Heart left ventricle (tissue), 16 donors: ENCODE measurements at places on chromosomes 4 and X. TPM values are rescaled to one million over a fixed set of nuclear protein-coding genes. Genes with fewer than 3 reads are reported as not detected.

DNA sequence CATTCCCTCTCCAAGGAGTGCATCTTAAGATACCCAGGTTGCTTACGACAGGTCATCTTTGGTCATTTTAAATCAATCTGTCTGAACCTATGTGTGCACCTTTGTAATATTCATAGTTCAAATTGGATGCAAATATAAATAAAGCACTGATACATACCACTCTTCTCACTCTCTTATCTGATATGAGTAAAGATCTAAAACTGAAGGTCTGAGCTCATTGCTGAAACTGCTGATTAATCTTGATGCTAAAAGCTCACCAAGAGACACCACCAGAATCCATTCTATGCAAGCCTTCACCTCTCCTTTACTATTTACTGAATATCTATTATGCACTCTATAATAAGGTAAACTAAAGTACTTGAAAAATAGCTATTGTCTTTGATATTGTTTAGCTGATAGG, 16.6 kb downstream of the HSD17B13 start:
- H3K36me3 ChIP-seq, result no peaks in the 10 kb centered on the region
- H3K4me3 ChIP-seq, result no peak overlapping the region
- no peaks in the 10 kb centered on the region for H3K27me3 ChIP-seq
- H3K27ac ChIP-seq, result no peak overlapping the region
- DNase-seq, result no peak
- H3K4me1 ChIP-seq, result no peaks in the 10 kb centered on the region

DNA sequence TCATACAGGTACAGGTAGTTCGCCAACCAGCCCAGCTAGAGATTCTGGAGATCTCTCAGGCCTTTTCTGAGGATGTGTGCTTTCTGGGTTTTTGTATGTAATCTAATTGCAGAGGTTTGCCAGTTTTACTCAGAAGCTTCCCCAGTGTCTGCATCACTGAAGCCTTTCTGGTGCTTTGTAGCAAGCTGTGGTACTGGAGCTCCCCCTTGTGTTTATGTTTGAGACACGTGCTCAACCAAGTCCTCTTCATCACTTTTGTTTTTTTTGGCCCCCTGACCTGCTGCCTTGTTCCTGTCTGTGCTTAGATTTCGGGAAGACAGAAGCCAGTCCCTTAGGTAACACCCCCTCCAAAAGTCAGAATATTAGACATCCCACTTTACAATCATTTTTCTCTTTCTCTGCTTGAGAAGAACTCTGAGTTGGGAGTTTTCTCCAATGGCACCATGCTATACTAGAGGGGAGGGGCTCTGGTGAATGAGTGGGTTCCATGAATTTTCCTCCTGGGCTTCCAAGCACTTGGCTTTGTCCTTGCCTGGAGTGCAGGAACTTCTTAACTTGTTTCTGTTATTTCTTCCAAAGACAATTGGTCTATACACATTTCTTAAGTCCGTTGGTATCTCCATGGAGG, 128.4 kb upstream of the TBC1D9 start:
- no peaks in the 10 kb centered on the region for H3K27me3 ChIP-seq
- H3K36me3 ChIP-seq, result no peaks in the 10 kb centered on the region
- H3K4me1 ChIP-seq, result peaks cover 7% of the 10 kb centered on the region
- peak; percentile 60 for DNase-seq
- H3K27ac ChIP-seq, result no peak overlapping the region

DNA sequence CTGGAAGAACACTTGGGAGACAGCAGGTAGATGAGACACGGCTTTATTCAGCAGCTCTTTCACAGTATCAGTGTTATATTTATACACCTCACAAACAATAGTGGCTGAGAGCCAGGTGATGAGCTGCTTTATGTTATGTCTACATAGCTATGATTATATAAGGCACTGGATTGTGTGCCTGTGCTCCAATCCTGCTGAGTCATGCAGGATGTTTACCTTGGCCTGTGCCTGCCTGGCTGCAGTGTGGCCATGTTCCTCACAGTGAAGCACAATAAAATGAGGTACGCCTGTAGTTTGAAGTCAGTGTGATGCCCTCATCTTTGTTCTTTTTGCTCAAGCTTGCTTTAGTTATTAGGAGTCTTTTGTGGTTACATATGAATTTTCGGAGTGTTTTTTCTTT, 31.3 kb downstream of the CXCL13 start:
- no peak overlapping the region for H3K27ac ChIP-seq
- DNase-seq, result no peak
- H3K27me3 ChIP-seq, result no peaks in the 10 kb centered on the region

The PRDM8 gene
- total RNA-seq, result 1.7 TPM

DNA sequence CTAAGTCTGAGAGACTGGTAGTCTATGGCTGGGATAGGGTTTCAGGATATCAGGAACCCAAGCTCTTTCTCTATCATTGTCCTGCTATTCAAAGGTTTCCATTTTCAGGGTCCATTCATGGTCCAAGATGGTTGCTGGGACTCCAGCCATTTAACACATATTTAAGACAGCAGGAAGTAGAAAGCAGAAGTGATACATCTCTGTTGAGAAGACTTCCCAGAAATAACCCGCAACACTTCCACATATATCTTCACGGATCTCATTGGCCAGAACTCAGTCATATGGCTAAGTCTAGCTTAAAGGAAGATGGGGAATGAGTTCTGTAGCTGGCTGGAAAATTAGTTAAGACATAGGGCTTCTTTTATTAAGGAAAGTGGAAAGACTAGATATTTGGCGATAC, 23.8 kb downstream of the CTSO start:
- H3K4me1 ChIP-seq, result no peaks in the 10 kb centered on the region
- no peak overlapping the region for H3K27ac ChIP-seq
- H3K4me3 ChIP-seq, result no peak overlapping the region
- H3K27me3 ChIP-seq, result no peaks in the 10 kb centered on the region

GRCh38 chrX:132292793-132293192, 73.5 kb upstream of the RAP2C start:
- H3K4me1 ChIP-seq, result no peaks in the 10 kb centered on the region
- H3K27ac ChIP-seq, result no peak overlapping the region
- no peak overlapping the region for H3K4me3 ChIP-seq
- no peaks in the 10 kb centered on the region for H3K27me3 ChIP-seq

The SLC26A1 gene
- 0.19 TPM for total RNA-seq

- no peaks in the 10 kb centered on the region for H3K4me1 ChIP-seq
- H3K27ac ChIP-seq, result no peak overlapping the region
- no peak overlapping the region for H3K4me3 ChIP-seq
- no peaks in the 10 kb centered on the region for H3K36me3 ChIP-seq
- H3K27me3 ChIP-seq, result no peaks in the 10 kb centered on the region
Observed at GRCh38 chrX:108028854-108029253, 16.0 kb upstream of the VSIG1 start.

The MAP3K15 gene
- total RNA-seq, result not detected

The CSAG2 gene
- total RNA-seq, result not detected

GRCh38 chr4:81449015-81449414, 22.7 kb downstream of the RASGEF1B start:
- H3K27ac ChIP-seq, result no peak overlapping the region
- peaks cover 6% of the 10 kb centered on the region for H3K36me3 ChIP-seq
- no peak for DNase-seq
- no peaks in the 10 kb centered on the region for H3K4me1 ChIP-seq
- no peak overlapping the region for H3K4me3 ChIP-seq

DNA sequence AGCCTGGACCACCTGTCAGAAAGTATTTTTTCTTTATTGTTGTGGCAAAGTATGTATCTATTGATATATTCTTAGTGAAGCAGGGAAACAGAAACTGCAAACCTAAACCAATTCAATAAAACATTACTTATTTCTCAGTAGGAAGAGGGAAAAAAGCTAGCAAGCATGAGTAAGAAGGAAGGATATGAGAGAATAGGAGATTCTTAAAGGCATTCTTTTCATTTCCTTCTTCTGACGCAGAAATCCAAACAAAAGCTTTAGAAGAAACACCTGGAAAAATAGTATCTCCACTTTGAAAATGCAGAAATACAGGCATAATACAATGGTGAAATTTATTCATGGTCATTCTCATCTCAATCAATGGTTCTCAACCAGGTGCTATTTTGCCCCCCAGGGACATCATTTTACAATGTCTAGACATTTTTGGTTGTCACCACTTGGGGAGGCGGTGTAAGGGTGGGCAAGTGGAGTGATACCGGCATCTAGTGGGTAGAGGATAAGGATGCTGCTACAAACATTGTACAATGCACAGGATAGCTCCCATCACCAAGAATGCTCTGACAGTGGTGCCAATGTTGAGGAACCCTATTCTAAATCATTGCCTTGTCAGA, 21.7 kb upstream of the ATXN3L start:
- no peaks in the 10 kb centered on the region for H3K36me3 ChIP-seq
- H3K4me3 ChIP-seq, result no peak overlapping the region
- H3K27me3 ChIP-seq, result peaks cover 12% of the 10 kb centered on the region
- no peak overlapping the region for H3K27ac ChIP-seq
- no peak for DNase-seq

The PNCK gene
- 7.3 TPM for total RNA-seq

GRCh38 chrX:40094900-40095582, 2.7 kb downstream of the BCOR start:
- H3K4me1 ChIP-seq, result peaks cover 5% of the 10 kb centered on the region
- H3K27ac ChIP-seq, result no peak overlapping the region
- H3K4me3 ChIP-seq, result peak overlapping the region; percentile 11
- DNase-seq, result no peak

The AMBN gene
- total RNA-seq, result not detected

GRCh38 chrX:85379174-85379907, at the start of gene POF1B:
POF1B (minus strand) TSS chrX:85379665; CDS start chrX:85379454, 211 bp downstream.
- peak within 1 kb of the TSS; percentile 34 for H3K4me3 ChIP-seq
- H3K27ac ChIP-seq, result no peak within 1 kb of the TSS
- no peaks in the 10 kb centered on the region for H3K4me1 ChIP-seq
- no peaks in the 10 kb centered on the region for H3K36me3 ChIP-seq

GRCh38 chrX:50161127-50161526, 39.7 kb downstream of the AKAP4 start:
- no peaks in the 10 kb centered on the region for H3K27me3 ChIP-seq
- H3K27ac ChIP-seq, result no peak overlapping the region
- no peaks in the 10 kb centered on the region for H3K4me1 ChIP-seq
- no peak for DNase-seq
- no peaks in the 10 kb centered on the region for H3K36me3 ChIP-seq
- H3K4me3 ChIP-seq, result no peak overlapping the region

GRCh38 chrX:55640854-55641253, 17.7 kb downstream of the FOXR2 start:
- no peaks in the 10 kb centered on the region for H3K36me3 ChIP-seq
- no peak overlapping the region for H3K27ac ChIP-seq
- H3K27me3 ChIP-seq, result no peaks in the 10 kb centered on the region
- no peak for DNase-seq

DNA sequence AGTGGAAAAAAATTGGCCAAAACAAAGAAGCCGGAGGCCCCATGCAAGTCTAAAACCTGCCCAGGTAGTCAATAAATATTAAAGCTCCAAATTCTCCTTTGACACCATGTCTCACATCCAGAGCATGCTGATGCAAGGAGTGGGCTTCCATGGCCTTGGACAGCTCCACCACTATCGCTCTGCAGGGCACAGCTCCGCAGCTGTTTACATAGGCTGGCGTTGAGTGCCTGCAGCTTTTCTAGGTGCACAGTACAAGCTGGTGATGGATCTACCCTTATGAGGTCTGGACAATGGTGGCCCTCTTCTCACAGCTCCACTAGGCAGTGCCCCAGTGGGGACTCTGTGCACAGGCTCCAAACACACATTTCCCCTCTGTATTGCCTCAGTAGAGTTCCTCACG, 84.2 kb upstream of the LANCL3 start:
- no peak overlapping the region for H3K4me3 ChIP-seq
- no peaks in the 10 kb centered on the region for H3K27me3 ChIP-seq
- H3K36me3 ChIP-seq, result no peaks in the 10 kb centered on the region
- H3K4me1 ChIP-seq, result no peaks in the 10 kb centered on the region
- H3K27ac ChIP-seq, result no peak overlapping the region
- no peak for DNase-seq

The SHROOM2 gene
- total RNA-seq, result 0.85 TPM

DNA sequence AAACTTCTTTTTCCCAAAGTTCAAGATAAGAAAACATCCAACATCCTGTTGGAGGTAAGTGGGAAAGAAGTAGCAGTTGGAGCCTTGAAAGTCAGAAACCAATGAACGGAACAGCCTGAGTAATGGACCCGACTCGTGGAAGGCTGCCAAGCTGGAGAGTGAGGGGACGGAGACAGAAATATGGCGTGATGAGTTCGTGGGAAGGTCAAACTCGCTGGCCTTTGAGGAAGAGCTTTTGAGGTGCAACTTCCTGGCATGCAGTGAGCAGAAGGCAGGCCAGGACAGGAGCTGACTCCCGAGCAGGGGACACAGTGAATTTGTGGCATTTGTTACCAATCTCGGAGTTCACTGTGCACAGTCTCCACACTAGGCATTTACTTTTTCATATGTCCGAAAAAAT, 1.0 kb upstream of the TRIML1 start:
- H3K27me3 ChIP-seq, result no peaks in the 10 kb centered on the region
- no peak overlapping the region for H3K4me3 ChIP-seq
- DNase-seq, result no peak
- H3K27ac ChIP-seq, result no peak overlapping the region

GRCh38 chrX:72120837-72121236, 10.9 kb downstream of the RTL5 start:
- H3K4me1 ChIP-seq, result peaks cover 42% of the 10 kb centered on the region
- peak overlapping the region; percentile 25 for H3K27ac ChIP-seq
- H3K36me3 ChIP-seq, result no peaks in the 10 kb centered on the region
- no peak for DNase-seq
- H3K4me3 ChIP-seq, result no peak overlapping the region
- H3K27me3 ChIP-seq, result peaks cover 25% of the 10 kb centered on the region

The SHROOM3 gene
- 38.5 TPM for total RNA-seq

GRCh38 chrX:91434351-91435168, at the start of gene PABPC5:
PABPC5 (plus strand) TSS chrX:91434839; CDS start chrX:91435578, 739 bp downstream.
- peaks cover 10% of the 10 kb centered on the region for H3K27me3 ChIP-seq
- H3K27ac ChIP-seq, result no peak within 1 kb of the TSS
- H3K36me3 ChIP-seq, result no peaks in the 10 kb centered on the region
- H3K4me3 ChIP-seq, result peak within 1 kb of the TSS; percentile 64
- no peaks in the 10 kb centered on the region for H3K4me1 ChIP-seq

DNA sequence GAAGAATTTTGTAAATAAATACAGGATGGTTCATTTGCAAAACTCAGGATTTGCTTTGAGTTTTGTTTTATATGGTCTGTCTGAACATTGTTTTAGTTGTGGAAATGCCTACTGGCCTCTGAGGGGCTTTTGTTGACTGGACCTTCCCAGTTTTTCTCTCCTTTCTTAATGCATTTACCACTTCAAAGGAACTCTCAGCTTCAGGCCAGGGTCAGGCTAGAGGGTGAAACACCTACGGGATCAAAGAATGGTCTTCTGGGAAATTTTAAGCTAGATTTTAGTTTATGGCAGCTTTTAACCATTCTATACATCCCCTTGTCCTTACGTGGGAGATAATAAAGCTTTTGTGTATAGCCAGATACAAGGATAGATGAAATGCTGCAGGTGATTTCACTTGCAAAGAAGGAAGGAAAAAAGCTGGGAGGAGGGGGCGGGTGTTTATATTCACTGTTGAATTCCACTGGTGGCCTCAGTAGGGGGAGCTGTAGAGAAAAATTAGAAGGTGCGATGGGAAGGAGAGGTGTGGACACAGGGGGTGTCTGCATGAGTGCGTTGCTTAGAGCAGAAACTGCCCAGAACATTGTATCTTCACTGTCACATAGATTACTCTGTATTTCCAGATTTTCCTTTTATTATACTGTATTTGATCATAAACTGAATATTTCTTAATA, 151.8 kb downstream of the TSPAN5 start:
- no peak overlapping the region for H3K4me3 ChIP-seq
- no peaks in the 10 kb centered on the region for H3K36me3 ChIP-seq
- no peaks in the 10 kb centered on the region for H3K27me3 ChIP-seq
- DNase-seq, result no peak
- H3K27ac ChIP-seq, result no peak overlapping the region
- peaks cover 8% of the 10 kb centered on the region for H3K4me1 ChIP-seq
